CD8-positive, alpha-beta memory T cell (primary cell): ENCODE measurements at places on chromosomes 3 and 15. TPM values are rescaled to one million over a fixed set of nuclear protein-coding genes. Genes with fewer than 3 reads are reported as not detected.

GRCh38 chr3:31768479-31769125 is 212.5 kb downstream of the OSBPL10 start:
- DNase-seq, result peak; percentile 8

DNA sequence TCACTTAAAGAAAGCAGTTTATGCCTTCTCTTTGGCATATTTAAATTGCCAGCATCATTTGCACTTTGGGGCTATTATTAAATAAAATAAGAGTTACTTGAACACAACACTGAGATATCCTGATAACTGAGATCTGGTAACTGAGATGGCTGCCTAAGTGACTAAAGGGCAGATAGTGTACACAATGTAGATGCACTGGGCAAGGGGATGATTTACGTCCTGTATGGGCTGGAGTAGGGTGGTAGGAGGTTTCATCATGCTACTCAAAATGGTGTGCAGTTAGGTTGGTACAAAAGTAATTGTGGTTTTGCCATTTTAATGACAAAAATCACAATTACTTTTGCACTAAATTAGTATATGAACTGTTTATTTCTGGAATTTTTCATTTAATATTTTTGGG is 196.1 kb downstream of the UBE2E2 start:
- DNase-seq, result no peak

- no peak for DNase-seq
Observed at GRCh38 chr3:171503817-171504216, 43.6 kb upstream of the TNIK start.

ANKRD34C gene
- total RNA-seq, result not detected

DNA sequence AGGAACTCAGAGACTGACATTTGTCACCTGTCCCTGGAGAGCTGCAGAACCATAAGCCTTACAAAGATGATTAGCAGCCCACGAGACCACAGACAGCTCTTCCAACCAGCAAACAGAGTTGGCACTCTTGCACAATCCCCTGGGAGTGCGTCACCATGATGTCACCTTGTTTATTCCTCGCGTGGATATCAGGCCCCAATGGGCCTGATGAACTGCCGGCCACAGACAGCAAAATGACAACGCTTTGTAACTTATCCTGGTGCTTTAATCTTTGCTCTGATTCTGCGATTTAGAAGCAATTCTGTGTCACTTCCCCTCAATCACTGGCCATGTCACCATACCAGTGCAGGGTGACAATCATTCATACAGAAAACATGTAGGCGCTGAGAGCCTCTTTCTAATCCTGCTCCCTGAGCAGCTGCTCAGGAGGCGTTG is 89.2 kb downstream of the TAMM41 start:
- DNase-seq, result no peak
